ENCODE measurements at places on chromosomes 2 and 18.

GRCh38 chr2:118834901-118835745, 12.3 kb downstream of the EN1 start:
- DNase-seq = no peak

- no peak for DNase-seq
Observed at GRCh38 chr2:102187496-102188150, 800 bp downstream of the IL1RL2 start.

DNA sequence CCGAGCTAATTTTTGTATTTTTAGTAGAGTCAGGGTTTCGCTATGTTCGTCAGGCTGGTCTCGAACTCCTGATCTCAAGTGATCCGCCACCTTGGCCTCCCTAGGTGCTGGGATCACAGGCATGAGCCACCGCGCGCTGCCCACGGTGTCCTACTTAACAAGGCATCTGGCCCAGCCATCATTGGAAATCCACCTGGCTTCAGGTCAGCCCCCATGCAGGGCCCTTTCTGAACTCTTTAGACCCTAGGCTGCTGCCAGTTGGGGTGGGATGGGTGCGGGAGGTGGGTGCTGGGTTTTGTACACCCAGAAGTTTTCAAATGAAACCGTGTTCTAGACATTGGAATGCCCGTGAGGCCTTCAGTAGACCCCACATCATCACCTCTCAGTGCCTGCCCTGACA, 26.6 kb upstream of the NT5DC4 start:
- no peak for DNase-seq

DNA sequence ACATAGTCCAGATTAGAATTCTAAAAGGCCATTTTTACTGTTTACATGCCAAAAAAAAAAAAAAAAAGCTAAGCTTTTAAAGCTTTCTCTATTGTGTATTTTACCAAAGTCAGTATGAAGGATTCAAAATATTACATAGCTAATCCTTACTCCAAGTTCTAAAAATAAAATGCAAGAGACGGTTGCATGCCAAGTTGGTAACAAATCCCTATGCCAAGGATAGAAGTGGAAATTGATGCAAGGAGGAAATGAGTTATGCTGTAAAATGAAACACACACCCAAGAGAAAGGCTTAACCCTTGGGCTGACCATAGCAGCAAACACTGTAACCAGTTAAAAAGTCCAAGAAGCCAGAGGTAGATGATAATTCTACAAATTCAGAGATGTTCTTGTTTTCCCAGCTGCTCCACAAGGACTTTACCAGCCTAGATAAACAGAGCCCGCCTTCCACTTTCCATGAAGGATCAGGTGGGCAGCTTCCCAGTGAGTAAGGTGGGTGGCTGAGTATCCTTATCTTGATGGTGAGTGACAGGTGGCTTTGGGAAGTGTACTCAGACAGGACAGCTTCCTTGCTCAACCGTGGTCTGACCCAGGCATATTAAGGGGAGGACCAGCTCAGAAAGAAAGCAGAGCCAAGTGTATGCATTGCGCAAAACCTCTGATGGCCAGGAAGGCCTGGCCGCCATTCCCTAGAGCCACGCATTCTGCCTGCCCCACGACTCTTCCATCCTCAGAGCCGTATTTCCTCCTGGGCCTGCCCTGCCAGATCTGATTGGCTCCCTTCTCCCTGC, 34.4 kb downstream of the ATP8B1 start:
- DNase-seq = no peak

DNA sequence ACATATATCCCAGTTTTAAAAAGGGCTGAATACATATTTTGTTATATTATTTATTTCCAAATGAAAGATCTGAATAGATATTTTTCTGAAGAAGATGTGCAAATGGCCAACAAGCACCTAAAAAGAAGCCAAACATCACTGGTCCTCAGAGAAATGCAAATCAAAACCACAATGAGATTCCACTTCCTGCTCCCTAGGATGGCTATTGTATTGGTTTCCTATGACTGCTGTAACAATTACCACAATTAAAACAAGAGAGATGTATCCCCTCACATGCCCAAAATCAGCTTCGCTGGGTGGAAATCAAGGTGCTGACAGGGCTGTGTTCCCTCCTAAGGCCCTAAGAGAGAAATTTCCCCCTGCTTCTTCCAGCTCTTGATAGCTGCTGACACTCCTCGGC, 23.2 kb downstream of the ABCB11 start:
- DNase-seq = no peak

DNA sequence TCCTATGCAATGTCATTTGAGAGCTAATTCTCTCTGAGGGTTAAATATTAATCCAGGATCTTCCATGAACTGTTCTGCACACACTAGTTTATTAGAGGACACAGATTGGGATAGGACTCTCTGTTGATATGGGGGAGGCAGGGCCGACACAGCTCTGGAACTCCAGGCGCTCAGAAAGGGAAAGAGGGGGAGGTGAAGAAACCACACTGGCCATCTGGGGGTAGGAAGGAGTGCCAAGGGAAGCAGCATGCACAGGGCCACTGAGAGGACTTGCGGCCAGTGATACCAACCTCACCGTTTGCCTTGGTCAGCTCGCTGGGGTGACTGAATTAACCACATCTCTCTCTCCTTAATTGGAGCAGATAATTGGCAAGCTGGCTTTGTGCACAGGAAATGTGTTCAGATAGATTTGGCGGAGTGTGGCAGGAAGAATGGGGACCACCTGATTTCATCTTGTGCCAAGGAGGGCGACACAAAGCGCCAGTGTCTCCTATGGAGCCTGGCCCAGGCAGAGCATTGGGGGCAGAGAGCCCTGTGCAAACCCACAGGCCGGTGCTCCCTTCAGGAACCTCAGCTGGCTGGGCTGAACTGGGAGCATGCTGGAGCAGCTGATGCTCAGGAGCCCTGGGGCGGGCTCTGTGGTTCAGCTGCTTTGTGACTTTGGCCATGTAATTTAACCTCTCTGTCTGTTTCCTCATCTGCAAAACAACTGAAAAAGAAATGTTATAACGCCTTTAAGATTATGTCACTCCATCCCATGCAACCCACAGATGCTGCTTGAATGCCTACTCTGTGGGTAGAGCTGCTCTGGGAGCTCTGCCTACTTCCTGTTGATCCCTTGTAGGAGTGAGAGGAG, 114.7 kb upstream of the STON1 start:
- DNase-seq = no peak

GRCh38 chr2:28435814-28436351, 43.2 kb downstream of the FOSL2 start:
- no peak for DNase-seq

GRCh38 chr18:31979714-31980113, 36.8 kb upstream of the TRAPPC8 start:
- no peak for DNase-seq

DNA sequence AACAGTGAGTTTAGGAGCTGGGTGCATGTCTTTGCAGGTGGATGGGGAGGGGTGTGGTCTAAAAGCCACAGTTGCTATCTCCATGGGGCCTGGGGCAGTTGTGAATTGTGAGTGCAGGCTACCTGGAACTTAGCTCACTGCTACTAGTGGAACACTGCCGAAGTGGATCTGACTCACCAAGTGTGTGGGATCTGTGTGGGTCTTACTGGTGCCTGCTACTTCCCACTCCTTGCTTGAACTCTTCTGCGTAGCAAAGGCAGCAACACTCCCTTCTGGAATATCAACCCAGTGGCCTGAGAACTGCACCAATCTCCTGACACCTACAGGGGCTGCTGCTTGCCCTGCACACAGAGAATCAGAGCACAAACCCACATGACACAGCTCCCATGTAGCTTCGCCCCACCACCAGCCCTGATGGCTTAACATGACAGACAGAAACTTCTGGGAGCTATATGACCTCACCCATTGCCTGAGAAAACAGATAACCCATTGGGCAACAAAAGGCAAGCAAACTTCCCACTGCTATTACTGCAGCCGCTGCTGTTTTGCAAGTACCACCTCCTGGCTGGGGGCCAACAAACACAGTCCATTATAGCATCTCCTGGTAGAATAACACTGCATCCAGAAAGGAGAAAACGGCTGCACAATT, 455.1 kb upstream of the DDX18 start:
- DNase-seq = no peak

DNA sequence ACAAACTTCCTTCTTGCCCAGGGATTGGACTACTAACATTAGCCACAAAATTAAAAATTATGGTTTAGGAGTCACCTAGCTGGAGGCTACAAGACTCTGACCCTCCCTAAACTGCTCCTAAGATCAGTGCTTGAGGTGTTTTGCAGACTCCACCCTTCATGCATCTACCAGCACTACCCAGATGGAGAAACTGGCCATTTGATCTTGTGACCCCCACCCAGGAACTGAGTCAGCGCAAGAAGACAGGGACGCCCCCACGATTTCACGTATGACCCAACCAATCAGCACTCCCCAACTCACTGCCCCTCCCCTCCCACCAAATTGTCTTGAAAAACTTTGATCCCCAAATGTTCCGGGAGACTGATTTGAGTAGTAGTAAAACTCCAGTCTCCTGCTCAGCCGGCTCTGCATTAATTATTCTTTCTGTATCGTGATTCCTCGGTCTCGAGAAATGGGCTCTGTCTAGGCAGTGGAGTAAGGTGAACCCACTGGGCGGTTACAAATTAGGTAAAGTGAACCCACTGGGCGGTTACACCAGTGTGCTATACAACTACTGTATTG, 40.1 kb upstream of the CCDC88A start:
- no peak for DNase-seq

DNA sequence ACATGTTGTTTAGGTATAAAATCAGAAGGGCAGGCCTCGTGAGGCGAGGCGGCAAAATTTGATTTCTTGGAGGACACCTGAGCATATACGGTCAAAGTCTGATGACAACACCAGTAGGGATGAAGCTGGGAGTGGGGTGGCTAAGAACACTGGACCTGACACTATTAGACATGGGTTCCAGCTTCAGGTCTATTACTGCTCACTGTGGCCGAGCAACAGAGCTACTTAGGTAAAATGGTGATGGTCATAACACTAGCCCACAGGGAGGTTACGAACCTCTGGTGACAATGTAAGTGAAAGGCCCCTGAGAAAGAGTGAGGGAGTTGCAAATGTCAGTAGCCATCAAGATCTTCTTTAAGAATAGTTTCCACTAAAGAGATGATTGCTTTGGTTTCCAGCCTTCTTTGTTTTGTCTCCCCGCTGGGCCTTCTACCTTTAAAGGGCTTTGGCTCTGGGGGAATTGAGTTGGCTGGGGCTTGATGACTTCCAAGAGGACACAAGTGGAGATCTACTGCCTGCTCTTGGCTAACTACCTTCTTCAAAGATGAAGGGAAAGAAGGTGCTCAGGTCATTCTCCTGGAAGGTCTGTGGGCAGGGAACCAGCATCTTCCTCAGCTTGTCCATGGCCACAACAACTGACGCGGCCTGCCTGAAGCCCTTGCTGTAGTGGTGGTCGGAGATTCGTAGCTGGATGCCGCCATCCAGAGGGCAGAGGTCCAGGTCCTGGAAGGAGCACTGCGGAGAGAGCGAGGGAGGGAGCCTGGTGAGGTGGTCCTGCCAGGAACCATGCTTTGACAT, 3.5 kb downstream of the IL1B start:
- DNase-seq = no peak

DNA sequence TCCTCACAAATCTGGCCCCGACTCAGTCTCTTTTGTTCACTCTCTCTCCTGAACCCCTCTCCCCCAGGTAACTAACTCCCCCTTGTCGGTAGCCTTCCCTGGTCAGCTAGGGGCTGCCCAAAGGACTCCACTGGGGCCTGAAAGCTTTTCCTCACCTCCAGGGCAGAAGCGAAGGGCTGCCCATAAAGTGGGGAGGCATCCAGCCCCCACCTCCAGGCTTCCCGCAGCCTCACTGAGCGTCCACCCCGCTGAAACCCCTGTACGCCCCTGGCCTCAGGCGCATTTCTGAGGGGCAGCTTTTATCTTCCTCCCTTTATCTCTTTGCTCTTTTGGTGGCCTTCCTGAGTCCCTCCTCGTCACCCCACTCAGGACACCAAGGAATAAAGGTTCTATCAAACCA, 249.3 kb downstream of the CYP26B1 start:
- no peak for DNase-seq

DNA sequence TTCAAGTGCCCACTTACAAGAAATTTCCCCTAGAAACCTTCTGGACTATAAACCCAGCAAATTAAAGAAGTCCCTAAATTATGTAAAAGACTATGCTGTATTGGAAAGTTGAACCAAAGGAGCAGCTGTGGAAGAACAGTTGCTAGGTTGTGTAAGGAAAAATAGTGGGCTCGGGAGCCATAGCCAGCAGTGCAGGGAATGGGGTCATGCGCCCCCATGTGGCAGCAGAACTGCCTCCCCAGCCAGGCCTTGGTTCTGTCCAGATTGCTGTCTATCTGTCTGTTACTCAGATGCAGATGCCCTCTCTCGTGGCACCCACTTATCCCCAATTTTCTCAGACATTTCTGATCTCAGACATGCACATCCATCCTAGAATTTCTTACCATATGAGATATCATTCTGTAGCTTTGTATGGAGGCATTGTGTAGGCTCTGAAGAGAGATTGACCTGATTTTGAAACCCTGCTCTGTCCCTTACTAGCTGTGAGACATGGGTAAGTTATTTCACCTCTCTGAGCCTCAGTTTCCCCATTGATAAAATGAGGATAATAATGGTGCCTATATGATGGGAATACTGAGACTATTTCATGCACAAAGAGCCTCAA, 258.3 kb downstream of the SS18 start:
- no peak for DNase-seq

- DNase-seq = no peak
Observed at GRCh38 chr2:176729706-176730569, 460.7 kb downstream of the MTX2 start.

- no peak for DNase-seq
Observed at GRCh38 chr2:181157326-181157725, 176.9 kb downstream of the UBE2E3 start.

GRCh38 chr2:195769975-195770374, 112.9 kb downstream of the SLC39A10 start:
- DNase-seq = no peak

GRCh38 chr2:150424406-150424805, 63.1 kb downstream of the RND3 start:
- DNase-seq = no peak

GRCh38 chr2:198054299-198054698, 249.9 kb downstream of the PLCL1 start:
- DNase-seq = no peak

GRCh38 chr18:49728542-49728941, 84.8 kb downstream of the ACAA2 start:
- DNase-seq = no peak

DNA sequence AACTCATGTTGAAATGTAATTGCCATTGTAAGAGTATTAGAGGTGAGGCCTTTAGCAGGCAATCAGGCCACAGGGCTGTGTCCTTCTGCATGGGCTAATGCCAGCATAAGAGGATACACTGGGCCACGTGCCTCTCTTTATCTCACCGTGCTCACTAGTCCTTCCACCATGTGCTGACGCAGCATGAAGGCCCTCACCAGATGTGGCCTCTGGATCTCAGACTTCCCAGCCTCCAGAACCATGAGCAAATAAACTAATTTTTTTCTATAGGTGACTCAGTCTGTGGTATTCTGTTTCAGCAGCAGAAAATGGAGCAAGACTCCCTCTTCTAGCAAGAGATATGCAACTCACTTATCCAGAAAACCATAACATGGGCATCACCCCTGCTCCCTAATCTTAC, 149.7 kb upstream of the ZNF236 start:
- DNase-seq = no peak

All from stimulated activated CD8-positive, alpha-beta memory T cell treated with anti-CD3 and anti-CD28 coated beads, Interleukin-4, amount 100 ng/mL, for 1 hour (primary cell).